NCI-H187 (cell line): ENCODE measurements at places on chromosomes 2 and 18.

DNA sequence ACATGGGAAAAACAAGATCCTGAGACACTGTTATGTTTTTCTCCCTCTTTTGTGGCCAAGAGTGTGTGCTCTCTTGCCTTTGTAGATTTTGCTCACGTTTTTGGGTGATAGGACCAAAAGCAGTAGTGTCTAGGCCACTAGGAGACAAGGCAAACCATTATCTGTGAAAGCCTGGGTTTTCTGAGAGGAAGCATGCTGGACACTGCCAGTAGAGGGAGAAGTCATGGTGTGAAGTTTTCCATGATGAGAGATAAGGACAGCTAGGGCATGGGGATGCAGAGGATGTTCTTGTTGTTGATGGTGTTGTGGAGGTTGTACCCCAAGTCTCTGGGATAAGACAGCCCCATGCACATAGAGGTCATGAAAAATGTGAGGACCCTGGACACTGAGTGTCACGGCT, 285.3 kb downstream of the SOX11 start:
- DNase-seq: no peak

- no peak for DNase-seq
These were observed 317.8 kb downstream of the NRXN1 start for GRCh38 chr2:50714089-50714488.

DNA sequence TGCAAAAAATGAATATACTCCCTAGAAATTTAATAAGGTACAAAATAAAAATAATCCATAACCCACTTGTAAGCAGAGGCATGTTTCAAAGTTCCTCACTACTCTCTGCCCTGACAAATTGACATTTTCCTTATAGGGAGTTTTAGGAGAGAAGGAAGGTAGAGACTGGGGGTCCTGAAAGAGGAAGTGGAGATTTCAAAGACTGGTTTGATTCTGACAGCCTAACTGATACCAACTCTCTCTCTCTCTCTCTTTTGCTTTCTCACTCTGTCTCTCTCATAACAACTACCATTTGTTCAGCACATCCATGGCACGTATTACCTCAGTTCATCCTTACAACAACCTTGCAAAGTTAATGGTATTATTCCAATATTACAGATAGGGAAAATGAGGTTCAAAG, 18.6 kb downstream of the FZD7 start:
- DNase-seq: no peak

DNA sequence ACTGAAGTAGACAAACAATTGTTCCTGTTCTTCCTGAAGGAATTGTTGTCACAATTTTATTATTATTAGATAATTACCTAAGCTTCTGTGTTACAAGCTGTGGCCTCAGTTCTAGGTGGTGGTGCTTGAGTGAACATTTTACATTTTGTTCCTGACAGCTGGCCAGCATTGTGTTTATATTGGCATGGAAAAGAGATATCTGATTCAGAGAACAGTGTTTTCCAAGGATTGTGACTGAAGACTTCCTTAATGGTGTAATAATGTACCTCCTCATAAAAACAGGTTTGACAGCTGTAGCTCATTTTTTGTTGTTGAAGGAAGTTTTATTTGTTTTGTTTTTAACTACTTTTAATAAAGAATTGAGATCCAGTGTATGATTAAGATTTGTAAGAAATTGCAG, 95.2 kb downstream of the EPB41L5 start:
- DNase-seq: no peak

- no peak for DNase-seq
These were observed 35.5 kb downstream of the HS6ST1 start for GRCh38 chr2:128282976-128283810.

- DNase-seq: no peak
These were observed 1.6 kb downstream of the DYTN start for GRCh38 chr2:206716623-206717022.

DNA sequence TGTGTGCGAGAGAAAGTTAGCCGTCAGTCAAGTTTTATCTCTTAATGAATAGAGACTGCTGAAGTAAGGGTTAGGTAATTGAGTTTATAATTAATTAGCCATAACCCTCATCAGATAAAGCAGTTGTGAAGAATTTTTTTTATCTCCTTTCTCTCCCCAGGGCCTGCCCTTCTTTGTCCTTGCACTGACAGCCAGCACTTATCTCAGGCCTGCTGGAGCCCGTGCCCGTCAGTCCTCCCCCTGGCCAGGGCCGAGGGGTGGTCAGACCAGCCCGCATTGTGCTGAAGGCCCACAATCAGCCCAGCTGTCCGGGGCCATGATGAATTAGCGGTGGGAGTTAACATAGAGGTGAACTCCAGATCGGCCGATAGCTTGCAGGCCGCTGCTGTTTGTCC, 315.7 kb downstream of the GBX2 start:
- no peak for DNase-seq

DNA sequence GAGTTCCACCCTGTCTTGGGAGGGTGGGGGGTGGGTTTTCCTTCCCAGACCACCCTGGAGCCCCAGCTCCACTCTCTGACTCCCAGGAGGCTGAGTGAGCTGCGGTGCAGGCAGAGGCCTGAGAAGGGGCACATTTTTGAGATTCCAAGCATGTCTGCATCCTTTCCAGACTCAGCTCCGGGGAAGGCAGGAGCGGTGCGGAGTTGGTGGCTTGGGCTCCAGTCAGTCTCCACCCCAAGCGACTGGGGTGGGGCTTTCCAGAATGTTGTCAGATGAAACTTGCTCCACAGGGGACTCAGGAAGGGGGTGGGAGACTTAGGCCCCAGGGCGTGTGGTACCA, 44.2 kb upstream of the HS6ST1 start:
- DNase-seq: no peak

DNA sequence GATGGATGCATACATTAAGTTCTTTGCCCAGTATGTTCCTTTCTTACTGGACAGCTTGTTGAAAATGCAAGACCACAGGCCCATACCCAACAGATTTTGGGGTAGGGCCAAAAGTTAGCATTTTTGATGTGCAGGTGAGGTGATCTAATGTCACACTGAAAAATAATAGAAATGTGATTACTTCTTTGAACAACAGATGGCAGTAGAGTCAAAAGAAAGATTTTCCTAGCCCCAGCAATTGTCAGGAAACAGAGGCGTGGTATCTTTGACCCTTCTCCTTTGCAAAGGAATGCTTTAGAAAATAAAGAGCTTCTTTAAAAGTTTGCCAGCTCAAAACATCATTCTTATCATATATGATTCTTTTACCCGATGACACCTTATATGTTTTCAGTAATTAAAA, 343.6 kb upstream of the SYT4 start:
- DNase-seq: no peak

GRCh38 chr2:239308661-239309397, 92.0 kb downstream of the HDAC4 start:
- no peak for DNase-seq

GRCh38 chr2:48543895-48544294, 13.9 kb downstream of the STON1 start:
- no peak for DNase-seq

- no peak for DNase-seq
These were observed 2.5 kb upstream of the SP100 start for GRCh38 chr2:230413479-230413878.

DNA sequence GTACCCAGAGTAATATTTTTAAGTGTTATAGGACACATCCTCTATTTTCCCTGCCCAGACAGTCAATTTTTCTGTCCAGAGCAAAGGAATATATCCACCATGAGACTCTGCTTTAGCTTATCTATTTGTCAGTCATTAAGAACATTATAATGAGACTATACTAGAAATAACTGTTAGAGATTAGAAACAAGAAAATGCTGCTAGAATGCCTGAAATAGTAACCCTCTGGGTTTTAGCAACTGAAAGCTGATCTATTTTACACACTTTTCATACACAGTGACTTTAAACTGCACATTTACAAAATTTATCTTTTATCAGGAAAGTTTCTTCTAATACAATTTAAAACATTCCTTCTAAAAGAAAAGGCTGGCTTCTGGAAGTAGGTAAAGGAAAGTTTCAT, 39.6 kb downstream of the MBD2 start:
- DNase-seq: no peak

DNA sequence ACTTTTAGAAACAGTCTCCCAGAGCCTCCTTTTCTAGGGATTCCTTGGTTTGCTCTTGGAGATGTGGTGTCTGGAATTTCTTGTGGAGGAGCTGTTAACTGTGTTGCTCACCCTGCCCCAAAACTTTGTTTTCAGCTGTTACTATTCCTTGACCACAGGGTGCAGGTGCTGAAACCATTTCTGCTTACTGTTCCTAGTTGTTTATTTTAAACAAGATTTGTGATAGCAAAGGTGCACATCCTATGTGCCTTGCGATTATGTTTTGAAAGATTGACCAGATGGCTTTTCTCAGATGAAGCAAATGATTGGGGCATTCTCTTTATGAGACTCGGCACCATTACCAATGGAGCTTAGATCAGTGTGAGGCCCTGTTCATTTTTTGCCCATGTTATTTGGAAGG, 111.2 kb downstream of the RAB3GAP1 start:
- DNase-seq: no peak

- no peak for DNase-seq
These were observed 88.3 kb upstream of the SNTG2 start for GRCh38 chr2:862355-862687.

DNA sequence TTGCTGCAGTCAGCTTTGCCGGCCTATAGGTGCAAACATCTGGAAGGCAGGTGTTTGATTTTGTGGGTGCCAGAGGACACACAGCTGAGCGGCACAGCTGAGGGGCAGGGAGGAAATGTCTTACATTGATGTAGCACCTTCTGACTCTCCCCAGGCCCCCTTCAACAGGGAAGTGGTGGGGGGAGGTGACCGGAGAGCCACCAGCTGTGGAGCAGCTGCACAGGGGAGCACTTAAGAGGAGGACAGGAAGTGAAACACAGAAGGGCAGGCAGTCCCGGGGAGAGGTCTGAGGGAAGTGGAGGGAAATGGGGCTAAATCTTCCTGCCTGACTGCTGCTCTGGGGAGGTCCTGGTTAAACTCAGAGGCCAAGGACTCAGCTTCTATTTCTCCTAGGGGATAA, 409.1 kb downstream of the TNS1 start:
- no peak for DNase-seq

GRCh38 chr2:23386339-23387220, 1.6 kb downstream of the KLHL29 start:
- no peak for DNase-seq

DNA sequence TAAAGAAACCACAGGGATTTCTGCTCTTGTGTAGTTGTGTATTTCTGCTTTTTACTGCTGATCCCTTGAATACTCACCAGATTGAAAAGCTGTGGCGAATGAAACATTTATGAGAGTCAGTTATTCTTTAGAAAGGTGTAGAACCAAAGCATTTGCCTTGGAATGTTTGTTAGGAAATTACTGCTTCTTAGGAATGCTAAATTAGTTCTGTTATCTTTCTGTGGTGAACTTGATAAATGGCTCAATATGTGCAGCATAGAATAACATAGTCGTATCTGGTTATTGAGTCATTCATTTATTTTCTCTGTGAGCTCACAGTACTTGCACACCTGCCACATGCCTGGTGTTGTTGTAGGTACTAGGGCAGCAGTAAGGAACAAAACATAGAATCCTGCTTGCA, 57.0 kb upstream of the FAM237A start:
- DNase-seq: no peak
